Posterior cingulate gyrus (tissue), 11 donors: ENCODE measurements at places on chromosomes 6 and 20.

GRCh38 chr6:11828262-11828870 is 49.8 kb upstream of the ADTRP start:
- DNase-seq, result no peak

DNA sequence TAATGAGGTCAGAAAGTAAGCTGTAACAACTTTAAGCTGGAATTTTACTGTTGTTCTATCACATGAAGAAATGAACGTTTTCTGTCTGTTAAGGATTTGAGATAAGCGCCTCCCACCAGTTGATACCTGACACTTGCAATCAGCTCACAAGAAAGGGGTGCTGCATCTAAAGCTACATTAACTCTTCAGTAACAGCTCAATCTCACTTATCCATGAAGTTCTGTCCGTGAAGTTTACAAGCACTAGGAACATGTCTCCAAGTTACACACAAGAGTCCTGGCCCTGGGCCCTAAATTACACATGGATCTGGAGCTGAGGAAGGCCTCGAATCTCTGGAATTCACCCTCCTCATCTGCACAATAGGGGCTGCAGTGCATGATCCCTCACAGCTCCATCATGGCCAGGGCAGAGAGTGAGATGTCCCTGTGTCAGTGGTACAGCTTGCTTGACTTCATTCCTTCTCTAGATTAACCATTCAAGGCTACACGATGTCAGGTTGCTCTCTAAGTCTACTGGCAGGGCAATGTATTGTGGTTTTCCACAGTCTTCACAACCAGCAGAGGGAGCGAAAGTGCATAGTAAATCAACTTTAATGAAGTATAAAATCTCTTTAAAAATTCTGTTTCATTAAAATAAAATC is 182.4 kb upstream of the MCHR2 start:
- DNase-seq, result no peak

GRCh38 chr20:19253916-19254820 is 41.7 kb downstream of the SLC24A3 start:
- DNase-seq, result no peak

- no peak for DNase-seq
These were observed 26.2 kb upstream of the RHAG start for GRCh38 chr6:49662892-49663261.

- DNase-seq, result no peak
These were observed 23.8 kb upstream of the FAM217A start for GRCh38 chr6:4102687-4103244.

- DNase-seq, result peak; percentile 7
These were observed 927 bp downstream of the IL20RA start for GRCh38 chr6:137043710-137044365.

GRCh38 chr6:124978451-124979293 is 16.4 kb downstream of the RNF217 start:
- no peak for DNase-seq

DNA sequence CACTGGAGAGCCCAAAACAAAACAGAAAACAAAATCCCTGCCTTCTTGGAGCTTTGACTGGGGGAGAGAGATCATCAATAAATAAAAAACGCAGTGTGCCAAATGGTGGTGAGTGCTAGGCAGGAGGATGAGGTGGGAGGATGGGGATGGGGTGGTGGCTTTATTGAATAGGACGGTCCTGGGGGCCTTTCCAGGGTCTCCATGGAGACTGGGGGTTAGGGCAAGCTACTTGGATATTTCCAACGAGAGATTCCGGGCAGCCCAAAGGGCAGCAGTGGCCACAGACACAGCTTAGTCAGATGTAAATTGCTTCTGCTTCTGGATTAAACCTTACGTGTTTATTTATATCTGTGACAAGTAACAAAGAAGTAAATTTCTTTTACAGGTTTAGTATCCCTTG is 700.1 kb downstream of the QKI start:
- no peak for DNase-seq

DNA sequence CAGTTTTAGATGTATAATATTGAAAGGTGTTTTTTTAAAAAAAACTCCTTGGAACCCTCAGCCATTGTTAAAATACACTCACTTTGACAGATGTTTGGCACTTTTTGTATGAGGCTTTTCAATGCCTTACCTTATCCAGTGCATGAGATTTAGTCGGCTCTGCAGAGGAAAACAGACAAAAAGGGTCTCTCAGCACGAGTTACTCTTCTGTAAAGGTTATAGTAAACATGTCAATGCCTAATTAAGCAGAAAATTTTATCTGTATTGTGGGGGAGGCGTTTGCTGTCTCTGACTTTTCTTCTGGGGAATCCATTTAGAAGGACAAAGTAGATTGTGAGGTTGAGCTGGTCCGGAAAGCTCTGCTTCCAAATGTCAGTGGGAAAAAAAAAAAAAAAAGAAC is 278.3 kb downstream of the TSHZ2 start:
- DNase-seq, result no peak

GRCh38 chr6:166989427-166990032 is 9.7 kb upstream of the CEP43 start:
- no peak for DNase-seq

DNA sequence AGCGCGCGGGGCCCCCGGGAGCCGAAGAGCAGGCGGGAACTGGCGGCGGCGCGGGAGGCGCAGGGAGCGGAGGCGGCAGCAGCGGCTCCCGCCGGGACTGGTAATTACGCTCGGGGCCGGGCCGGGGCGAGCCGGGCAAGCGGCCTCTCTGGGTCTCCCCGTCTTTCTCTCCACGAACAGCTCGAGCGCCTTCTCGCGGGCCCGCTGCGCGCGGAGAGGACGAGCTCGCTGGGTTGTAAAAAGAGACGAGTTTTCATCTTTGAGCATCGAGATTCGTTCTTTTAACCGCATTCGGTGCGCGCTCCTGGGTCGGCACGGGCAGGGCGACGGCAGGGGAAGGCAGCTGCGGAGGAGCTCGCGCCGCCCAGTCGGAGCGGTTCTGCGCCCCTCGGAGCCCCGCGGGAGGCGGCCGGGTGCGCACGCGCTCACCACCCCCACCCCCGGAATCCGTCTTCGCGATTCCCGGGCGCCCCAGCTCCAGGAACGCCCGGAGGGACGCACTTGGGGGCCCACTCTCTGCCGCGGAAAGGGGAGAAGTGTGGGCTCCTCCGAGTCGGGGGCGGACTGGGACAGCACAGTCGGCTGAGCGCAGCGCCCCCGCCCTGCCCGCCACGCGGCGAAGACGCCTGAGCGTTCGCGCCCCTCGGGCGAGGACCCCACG is 38.0 kb downstream of the YTHDF1 start:
- DNase-seq, result no peak

DNA sequence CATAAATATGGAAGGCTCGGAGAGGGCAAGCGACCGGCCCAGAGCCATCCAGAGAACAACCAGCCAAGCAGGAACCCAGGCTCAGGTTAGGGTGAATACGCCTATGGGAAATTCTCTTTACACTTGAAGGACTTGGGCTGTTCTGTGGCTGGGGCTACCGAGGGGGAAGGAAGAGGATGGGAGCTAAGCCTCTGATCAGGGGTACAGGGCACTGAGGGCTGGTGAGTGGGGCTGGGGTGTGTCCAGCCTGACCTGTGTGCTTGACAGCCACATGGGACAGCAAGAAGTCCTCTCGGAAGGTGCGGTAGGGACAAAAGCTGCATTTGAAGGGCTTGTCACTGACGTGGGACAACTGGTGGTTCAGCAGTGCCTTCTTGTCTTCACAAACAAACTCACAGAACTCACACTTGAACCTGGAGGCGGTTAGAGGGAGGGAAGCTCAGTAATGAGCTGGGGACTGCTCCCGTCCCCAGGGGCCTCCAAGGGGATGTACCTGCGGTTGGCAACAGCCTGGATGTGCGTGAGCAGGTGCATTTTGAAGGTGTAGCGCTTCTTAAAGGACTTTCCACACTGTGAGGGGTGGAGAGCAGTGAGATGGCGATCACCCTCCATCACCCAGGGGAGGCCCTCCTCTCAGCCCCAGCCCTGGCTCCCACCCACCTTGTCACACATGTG is 11.9 kb downstream of the ZNF335 start:
- peak; percentile 56 for DNase-seq

DNA sequence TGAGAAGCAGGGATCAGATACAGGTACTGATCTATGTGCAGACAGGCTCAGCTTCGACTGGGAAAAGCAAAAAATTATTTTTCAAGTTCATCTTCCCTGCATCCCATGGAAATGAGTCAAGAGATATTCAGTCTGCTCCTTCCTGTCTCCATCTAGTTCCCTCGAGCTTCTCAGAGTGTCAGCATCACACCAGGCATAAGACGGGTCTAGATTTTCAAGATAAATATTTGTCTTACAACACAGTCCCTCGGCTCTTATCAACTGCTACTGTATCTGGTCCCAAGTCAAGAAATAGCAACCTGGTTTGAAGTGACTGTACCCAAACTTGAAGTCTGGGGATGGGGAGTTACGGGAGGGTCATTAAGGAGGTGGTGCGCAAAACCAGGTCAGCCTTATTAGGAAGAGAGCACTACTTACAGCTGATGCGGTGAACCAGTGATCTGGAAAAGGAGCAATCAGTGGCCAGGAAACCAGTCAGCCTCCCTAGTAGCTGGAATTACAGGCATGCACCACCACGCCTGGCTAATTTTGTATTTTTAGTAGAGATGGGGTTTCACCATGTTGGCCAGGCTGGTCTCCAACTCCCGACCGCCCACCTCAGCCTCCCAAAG is 29.7 kb downstream of the ZMYND8 start:
- no peak for DNase-seq

GRCh38 chr6:144559865-144560593 is 274.9 kb downstream of the UTRN start:
- no peak for DNase-seq

DNA sequence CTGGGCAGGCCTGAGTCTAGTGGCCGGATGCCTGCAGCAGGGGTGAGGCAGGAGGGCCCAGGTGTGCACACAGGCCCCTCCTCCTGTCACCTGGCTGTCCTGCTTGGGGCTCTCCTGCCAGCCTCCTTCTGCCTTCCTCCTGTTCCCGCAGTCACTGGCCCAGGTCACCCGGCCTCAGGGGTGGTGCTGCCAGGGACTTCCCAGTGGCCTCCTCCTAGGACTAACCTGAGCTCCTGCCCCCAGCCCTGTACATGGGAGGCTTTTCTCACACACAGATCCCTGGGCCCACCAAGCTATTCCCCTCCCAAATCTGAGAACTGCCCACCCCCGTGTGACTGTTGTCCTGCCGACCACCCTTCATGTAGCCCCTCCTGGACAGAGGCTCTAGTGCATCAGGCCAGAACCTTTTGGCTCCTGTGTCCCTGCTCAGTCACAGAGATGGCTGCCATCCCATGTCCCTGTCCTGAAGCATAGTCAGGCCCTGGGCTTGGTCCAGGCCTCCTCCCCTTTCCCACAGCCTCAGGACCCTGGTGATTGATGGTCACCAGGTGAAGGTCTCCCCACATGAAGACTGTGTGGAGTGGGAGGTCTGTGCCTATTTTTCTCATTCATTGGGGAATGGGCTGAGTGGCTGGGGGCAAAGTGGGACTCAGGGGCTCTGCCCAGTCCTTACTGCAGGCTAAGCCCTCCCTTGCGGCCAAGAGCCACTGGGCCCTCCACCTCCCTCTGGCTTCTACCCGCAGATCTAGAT is 1.1 kb upstream of the ULBP1 start:
- no peak for DNase-seq

- peak; percentile 90 for DNase-seq
These were observed at the start of gene ADGB for GRCh38 chr6:146598772-146599405. TSS of gene ADGB (plus strand) at chr6:146598972. CDS start at chr6:146599041, 69 bp downstream.

DNA sequence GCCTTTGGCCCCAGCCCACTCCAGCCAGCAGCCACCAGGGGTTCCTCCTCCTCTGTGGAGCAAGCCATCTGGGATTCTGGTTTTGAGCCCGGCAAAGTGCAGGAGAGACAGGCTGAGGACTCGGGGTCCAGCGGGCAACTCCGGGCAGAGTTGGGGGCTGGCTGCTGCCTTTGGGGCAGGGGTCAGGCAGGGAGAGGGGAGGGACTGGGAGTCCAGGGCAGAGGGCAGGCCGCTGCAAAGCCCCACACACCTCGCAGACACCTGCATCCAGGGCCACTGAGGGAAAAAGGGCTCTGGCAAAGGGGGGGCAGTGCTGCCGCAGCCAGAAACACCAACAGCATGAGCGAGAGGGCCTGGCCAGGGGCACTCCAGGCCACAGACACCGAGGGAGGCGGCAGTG is 8.8 kb downstream of the BIRC7 start:
- DNase-seq, result no peak

GRCh38 chr20:43996240-43996930 is 81.7 kb downstream of the TOX2 start:
- DNase-seq, result no peak

DNA sequence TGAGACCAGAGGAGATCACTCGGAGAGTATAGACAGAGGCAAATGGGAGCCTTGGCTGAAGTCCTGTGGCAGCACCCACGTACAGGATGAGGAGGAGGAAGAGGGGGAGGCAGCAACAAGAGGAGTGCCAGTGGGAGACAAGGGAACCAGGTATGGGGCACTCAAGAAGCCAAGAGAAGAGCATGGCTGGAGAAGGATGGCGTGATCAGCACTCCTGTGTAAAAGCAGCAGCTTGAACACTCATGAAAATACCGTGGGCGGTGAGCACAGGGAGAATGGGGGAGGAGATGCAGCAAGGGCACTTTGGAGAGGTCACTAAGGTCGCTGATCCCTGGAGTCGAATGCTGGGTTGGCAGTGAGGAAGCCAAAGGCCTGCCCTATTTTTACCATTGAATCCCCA is 51.2 kb upstream of the PRND start:
- no peak for DNase-seq

GRCh38 chr6:52575502-52575892 is 1.4 kb downstream of the TRAM2 start:
- no peak for DNase-seq

GRCh38 chr6:169990095-169991030 is 238.9 kb downstream of the ERMARD start:
- peak; percentile 82 for DNase-seq

GRCh38 chr6:37570482-37571133 is 70.9 kb upstream of the CCDC167 start:
- no peak for DNase-seq

DNA sequence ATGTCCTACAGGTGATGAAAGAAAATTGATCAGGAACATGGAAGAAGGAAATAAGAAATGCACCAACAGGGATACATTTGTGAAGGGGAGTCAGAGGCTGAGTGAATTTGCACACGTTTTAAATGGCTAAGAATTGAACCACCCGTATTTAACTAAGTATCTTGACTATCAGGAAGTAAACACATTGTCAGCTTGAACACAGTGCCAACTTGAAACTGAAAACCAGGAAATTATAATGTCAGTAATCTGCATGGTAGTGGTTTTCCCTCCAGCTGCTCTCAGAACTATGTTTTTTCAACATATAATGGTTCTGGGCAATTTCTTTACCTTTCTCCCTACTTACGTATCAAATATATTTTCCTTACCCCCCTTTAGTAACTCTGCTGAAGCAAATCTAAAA is 366.5 kb upstream of the POU3F2 start:
- DNase-seq, result no peak

DNA sequence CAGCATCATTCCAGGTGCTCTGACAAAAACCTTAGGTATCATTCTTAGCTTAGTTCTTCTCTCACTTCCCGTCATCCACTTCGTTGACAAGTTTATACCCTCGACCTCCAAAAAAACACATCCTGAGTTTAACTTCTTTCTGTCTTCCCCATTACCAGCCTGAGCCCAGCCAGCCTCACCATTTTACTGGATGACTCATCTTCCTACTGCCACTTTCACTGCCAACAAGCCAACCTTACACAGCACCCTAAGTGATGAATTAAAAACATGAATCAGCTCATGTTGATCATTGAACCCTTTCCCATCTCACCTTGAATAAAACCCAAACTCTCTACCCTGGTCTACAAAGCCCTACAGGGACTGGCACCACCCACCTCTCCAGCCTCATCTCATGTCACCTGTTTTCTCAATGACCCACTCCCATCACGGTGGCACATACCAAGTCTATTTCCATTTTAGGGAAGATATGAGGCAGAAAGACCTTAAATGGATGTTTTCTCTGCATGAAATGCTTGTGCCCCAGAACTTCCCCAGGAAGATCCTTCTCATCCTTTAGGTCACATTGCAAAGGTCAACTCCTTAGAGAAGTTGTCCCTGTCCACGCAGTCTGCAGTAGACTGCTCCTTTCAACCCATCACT is 9.9 kb upstream of the UST start:
- DNase-seq, result no peak
